ENCODE measurements at places on chromosomes 6 and 20. TPM values are rescaled to one million over a fixed set of nuclear protein-coding genes. Genes with fewer than 3 reads are reported as not detected.

The COL19A1 gene
- 56.9 TPM for total RNA-seq

The PRDM13 gene
- not detected for total RNA-seq

The SLC17A1 gene
- total RNA-seq, result not detected

The SLC52A3 gene
- not detected for total RNA-seq

The MEI4 gene
- not detected for total RNA-seq

The TMEM14B gene
- total RNA-seq, result 58.5 TPM

The PRL gene
- total RNA-seq, result not detected

The GLP1R gene
- not detected for total RNA-seq

The FERMT1 gene
- total RNA-seq, result not detected

The RBPJL gene
- not detected for total RNA-seq

The THEMIS gene
- not detected for total RNA-seq

The PARD6B gene
- 6.0 TPM for total RNA-seq

The ZC2HC1B gene
- total RNA-seq, result 0.84 TPM

The PPP1R3G gene
- 0.24 TPM for total RNA-seq

The SLC25A27 gene
- total RNA-seq, result 3.8 TPM

The FAM209B gene
- total RNA-seq, result 1.9 TPM

The NEURL2 gene
- 4.1 TPM for total RNA-seq

The SPINT4 gene
- total RNA-seq, result not detected

The PEX7 gene
- 3.9 TPM for total RNA-seq

The MACROD2 gene
- total RNA-seq, result 5.3 TPM

The FNDC11 gene
- 5.1 TPM for total RNA-seq

The REM1 gene
- total RNA-seq, result not detected

The TFAP2D gene
- total RNA-seq, result not detected

The MUC21 gene
- not detected for total RNA-seq

The NFATC2 gene
- total RNA-seq, result 38.0 TPM

The FAM217A gene
- total RNA-seq, result not detected

The PTPRT gene
- total RNA-seq, result not detected

The LY6G6F gene
- not detected for total RNA-seq

The BPIFB4 gene
- total RNA-seq, result not detected

The CDC5L gene
- 22.5 TPM for total RNA-seq

The EBF4 gene
- 5.0 TPM for total RNA-seq

The SMPD2 gene
- total RNA-seq, result 35.7 TPM
